ENCODE measurements at places on chromosomes 7 and 10. TPM values are rescaled to one million over a fixed set of nuclear protein-coding genes. Genes with fewer than 3 reads are reported as not detected.

GRCh38 chr7:81488210-81488609 is 281.6 kb downstream of the HGF start:
- no peak for DNase-seq
- no peak overlapping the region for H3K4me3 ChIP-seq
- H3K4me1 ChIP-seq = peaks cover 9% of the 10 kb centered on the region
- H3K27me3 ChIP-seq = no peaks in the 10 kb centered on the region

DNA sequence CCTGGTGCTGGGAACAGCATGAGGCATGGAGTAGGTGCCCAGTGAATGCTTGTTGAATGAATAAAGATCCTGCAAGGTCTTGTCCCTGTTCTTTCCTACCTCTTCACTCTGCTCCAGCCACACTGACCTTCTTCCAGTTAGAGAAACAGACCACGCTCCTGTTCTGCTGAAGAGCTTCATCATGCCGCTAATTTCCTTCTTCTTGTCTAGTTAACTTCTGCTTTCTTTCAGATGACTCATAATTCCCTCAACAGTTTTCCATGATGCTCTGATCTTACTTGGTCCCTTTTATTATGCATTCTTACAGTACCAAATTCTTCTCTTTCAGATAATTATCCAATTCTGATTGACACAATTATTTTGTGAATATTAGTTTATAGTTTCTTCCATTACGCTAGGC is 59.5 kb upstream of the C1QL3 start:
- H3K4me1 ChIP-seq = no peaks in the 10 kb centered on the region
- H3K27ac ChIP-seq = no peak overlapping the region
- H3K36me3 ChIP-seq = no peaks in the 10 kb centered on the region
- DNase-seq = no peak

- peaks cover 25% of the 10 kb centered on the region for H3K27me3 ChIP-seq
- DNase-seq = no peak
- H3K4me3 ChIP-seq = no peak overlapping the region
- no peak overlapping the region for H3K27ac ChIP-seq
- H3K4me1 ChIP-seq = peaks cover 8% of the 10 kb centered on the region
These were observed 509.3 kb downstream of the SORCS3 start for GRCh38 chr10:105150259-105150880.

DNA sequence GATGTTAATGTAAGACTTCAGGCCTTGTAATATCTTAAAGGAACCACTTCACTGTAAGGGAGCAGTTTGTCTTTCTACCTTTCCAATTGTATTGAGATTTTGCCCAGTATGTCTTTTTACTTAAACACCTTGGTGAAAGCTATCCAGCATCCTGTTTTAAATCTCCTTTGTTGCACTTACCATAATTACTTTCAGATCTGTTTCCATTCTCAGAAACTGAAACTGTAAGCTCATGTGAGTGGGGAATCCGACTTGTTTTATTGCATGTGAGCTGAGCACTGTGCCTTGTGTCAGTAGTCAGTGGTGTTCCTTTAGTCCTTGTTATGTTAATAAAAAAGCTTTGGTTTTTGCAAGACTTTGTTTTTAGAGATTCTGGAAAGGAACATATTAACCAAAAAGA is 42.2 kb downstream of the BMPR1A start:
- H3K4me1 ChIP-seq = peaks cover 40% of the 10 kb centered on the region
- no peak overlapping the region for H3K4me3 ChIP-seq
- no peaks in the 10 kb centered on the region for H3K27me3 ChIP-seq
- peak overlapping the region; percentile 93 for H3K27ac ChIP-seq

DNA sequence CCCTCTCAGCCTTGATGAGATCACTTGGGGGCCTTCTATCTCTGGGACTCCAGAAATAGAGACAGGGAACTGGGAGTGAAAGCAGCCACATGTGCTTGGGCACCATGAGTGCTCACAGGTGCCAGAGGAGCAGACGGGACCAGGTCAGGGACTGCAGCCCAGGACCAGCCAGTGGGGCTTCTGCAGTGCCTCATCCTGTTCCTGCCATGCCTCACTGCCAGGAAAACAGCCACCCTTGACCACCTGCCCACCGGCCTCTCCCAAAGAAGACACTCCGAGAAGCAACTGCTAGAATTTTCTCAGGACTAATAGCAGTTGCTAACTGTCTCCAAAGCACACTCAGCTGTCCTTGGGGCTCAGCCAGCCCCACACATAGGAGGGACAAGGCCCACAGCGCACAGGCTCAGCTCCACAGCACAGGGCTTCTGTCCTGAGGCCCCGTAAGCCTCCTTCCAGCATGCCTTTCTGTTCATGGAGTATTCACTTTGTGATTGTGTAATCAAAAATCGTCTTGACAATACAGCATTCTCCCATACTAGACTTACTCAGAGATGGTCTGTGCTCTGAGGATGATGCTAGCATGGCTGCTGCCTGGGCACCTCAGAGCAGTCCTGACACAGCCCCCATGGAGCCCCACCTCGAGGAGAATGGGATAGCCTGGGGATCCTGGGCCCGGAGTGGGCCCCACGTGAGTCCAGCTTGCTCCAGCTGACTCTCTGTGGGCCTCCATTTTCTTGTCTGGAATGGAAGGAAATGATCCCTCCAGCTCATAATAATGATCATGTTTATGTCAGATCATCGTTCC is 115.7 kb upstream of the RET start:
- no peak overlapping the region for H3K4me3 ChIP-seq
- H3K27me3 ChIP-seq = peaks cover 11% of the 10 kb centered on the region
- DNase-seq = no peak

DNA sequence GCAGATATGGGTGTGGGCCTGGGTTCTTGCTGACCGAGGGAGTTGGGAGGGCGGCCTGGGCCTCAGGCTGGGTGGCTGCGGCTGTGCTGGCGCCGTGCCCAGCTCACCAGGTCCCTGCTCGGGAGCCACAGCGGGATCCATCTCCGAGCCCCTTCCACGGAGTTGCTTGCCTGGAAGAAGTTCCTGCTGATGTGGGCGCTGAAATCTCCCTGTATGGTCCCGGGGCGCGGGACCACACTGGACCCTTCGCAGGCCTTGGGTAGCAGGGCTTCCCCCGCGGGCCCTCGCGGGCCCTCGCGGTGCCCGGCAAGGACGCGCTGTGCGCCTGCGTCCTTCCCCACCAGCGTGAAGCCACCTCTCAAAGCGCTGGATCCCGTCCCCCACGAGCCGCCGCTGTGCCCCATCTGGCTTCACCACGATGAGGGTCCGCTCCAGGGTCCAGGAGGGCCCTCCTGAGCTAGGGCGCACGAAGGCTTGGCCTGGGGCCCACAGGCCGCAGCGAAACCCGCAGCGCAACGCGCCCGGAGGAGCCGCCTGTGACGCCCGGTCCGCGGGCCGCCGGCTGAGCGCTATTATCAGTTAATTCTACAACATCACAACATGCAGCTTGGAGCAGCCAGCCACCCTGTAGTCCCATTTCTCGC is 31.5 kb downstream of the RAB19 start:
- H3K4me3 ChIP-seq = no peak overlapping the region
- H3K36me3 ChIP-seq = peaks cover 2% of the 10 kb centered on the region
- no peaks in the 10 kb centered on the region for H3K27me3 ChIP-seq
- no peak overlapping the region for H3K27ac ChIP-seq
- no peaks in the 10 kb centered on the region for H3K4me1 ChIP-seq

DNA sequence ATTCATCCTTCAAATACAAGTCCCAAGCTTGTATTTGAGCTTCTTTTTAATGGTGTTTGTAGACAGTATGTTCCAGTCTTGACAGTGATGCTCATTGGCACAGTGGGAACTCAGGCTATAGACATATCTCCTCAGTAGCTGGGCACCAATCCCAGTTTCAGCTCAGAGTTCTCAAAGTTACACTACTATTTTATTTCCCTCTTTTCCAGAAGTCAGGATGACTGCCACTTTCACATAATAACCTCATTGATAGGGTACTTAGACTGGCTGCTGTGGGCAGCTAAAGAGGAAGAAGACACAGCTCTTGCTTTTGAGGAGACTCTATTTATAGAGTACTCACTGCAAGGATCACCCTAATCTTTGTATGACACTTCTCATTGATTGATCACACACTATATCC is 2.4 kb downstream of the GBF1 start:
- peaks cover 2% of the 10 kb centered on the region for H3K36me3 ChIP-seq
- H3K27ac ChIP-seq = peak overlapping the region; percentile 10
- no peak for DNase-seq
- H3K27me3 ChIP-seq = peaks cover 5% of the 10 kb centered on the region
- H3K4me1 ChIP-seq = peaks cover 25% of the 10 kb centered on the region
- peak overlapping the region; percentile 98 for H3K4me3 ChIP-seq

- no peaks in the 10 kb centered on the region for H3K36me3 ChIP-seq
- no peak overlapping the region for H3K27ac ChIP-seq
- no peak for DNase-seq
- peaks cover 27% of the 10 kb centered on the region for H3K4me1 ChIP-seq
- no peaks in the 10 kb centered on the region for H3K27me3 ChIP-seq
These were observed 96.5 kb upstream of the PODXL start for GRCh38 chr7:131652934-131653333.

The ASL gene
- 11.3 TPM for total RNA-seq

The ASZ1 gene
- not detected for total RNA-seq

The PTPRN2 gene
- total RNA-seq = 2.1 TPM

The ERVW-1 gene
- 0.24 TPM for total RNA-seq
